ENCODE measurements at places on chromosomes 7 and 10.
A peak's percentile ranks its signal among the peaks of the same experiment; 100 is the strongest.

GRCh38 chr10:32246685-32247084 lies 100.3 kb downstream of the EPC1 start:
- DNase-seq, result no peak

DNA sequence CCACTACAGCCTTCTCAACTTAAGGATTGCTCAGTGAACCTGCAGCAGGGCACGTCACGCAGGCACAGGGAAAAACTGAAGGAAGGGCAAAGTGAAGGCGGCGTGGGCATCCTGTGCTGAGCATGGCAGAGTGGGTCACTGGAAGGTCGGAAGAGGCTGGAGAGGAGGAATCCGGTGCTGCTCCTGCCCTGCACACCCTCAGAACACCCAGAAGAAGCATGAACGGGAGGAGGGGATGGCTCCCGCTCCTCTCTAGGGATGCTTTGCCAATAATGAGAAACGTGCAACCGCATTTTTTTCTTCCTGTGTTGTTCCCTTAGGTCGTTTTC lies 175.1 kb downstream of the TNS3 start:
- no peak for DNase-seq

GRCh38 chr7:25619381-25619780 lies 391.1 kb upstream of the NPVF start:
- DNase-seq, result no peak

- DNase-seq, result no peak
Measured at GRCh38 chr10:60806921-60807320, 28.6 kb downstream of the CDK1 start.

GRCh38 chr10:6187278-6187677 lies 15.5 kb upstream of the PFKFB3 start:
- DNase-seq, result no peak

- peak; percentile 38 for DNase-seq
Measured at GRCh38 chr10:108970016-108970415, 953.3 kb downstream of the XPNPEP1 start.

DNA sequence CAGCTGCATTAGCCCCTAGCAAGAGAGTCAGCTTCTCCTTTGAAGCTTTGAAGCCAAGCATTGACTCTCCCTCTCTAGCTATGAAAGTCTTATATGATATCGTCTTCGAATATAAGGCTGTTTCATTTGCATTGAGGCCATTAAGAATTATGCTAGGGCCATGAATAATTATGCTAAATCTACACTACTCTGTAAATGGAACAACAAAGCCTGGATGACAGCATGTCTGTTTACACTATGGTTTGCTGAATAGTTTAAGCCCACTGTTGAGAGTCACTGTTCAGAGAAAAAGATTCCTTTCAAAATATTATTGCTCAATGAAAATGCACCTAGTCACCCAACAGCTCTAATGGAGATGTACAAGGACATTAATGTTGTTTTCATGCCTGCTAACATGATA lies 52.8 kb downstream of the ZNF438 start:
- DNase-seq, result no peak

DNA sequence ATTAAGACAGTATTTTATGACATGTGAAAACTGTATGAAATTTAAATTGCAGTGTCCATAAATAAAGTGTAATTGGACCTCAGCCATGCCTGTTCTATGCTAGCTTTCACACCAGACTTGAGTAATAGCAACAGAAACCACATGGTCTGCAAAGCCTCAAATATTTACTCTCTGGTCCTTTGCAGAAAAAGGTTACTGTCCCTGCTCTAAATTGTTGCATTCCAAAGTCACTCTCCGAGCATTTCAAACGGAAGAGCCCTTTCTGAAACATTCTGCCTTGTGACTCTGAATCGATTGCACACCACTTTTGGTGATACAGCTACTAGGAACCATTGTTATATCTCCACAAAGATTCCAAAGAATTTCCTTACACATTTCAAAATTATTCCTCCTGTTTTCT lies 81.0 kb upstream of the STK17A start:
- DNase-seq, result no peak

GRCh38 chr7:12581897-12582296 lies 11.4 kb downstream of the SCIN start:
- DNase-seq, result no peak

GRCh38 chr10:75926763-75927162 lies 495.3 kb downstream of the LRMDA start:
- no peak for DNase-seq

- DNase-seq, result no peak
Measured at GRCh38 chr10:95303535-95303934, 12.7 kb upstream of the PDLIM1 start.

- peak; percentile 29 for DNase-seq
Measured at GRCh38 chr7:103150192-103150591, 1.3 kb upstream of the NAPEPLD start.

GRCh38 chr10:126179637-126180036 lies 208.6 kb downstream of the ADAM12 start:
- no peak for DNase-seq

- no peak for DNase-seq
Measured at GRCh38 chr10:44344727-44345126, 40.2 kb downstream of the CXCL12 start.

DNA sequence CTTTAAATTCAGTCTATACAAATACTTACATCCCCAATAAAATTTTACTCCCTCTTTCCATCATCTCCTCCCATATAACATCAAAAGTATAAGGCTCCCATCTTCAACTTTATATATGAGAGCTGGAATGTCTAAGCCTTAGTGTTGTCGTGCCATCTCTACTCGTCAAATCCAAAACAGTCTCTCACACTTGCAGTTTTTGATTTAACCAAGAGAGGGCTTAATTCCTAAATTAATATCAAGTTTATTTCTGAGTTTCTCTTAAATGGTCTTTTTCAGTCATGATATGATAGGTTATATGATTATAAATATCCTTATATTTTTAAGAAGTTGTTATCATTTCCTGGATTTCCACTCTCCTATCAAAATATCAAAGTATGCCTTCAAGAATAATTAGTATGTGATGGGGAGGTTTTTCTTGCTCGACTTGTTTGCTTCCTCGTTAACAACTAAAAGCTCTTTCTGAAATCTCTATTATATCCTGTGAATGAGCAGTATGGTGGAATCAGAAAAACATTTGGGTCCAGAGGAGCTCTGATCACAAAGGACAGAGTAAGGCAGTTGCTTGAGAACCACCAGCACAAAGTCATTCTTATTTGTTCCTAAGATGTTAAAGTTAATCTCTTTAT lies 12.5 kb upstream of the LIPK start:
- no peak for DNase-seq

DNA sequence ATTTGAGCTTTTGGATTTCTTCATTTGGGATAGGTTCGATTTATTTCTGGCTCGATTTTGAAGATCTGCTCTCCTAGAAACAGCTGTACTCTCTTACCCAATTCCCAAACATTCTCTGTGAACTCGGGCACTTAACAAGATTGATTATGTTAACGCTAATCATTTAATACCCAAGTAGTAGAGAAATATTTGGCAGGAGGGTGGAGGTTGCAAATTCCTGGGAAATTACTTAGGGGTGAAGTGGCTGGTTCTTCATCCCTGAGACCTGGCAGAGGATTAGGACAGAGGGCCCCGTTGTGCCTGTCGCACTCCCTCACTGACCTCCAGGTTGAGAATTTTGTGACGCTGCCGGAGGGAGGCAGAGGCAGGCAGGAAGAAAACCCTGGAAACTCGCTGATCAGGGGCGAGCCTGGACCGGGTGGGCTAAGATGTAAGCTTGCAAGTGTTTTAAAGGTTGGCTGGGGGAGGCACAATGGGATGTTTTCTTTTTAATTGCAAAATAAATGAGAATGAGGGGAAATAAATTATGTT lies 182.6 kb downstream of the TCF7L2 start:
- no peak for DNase-seq

DNA sequence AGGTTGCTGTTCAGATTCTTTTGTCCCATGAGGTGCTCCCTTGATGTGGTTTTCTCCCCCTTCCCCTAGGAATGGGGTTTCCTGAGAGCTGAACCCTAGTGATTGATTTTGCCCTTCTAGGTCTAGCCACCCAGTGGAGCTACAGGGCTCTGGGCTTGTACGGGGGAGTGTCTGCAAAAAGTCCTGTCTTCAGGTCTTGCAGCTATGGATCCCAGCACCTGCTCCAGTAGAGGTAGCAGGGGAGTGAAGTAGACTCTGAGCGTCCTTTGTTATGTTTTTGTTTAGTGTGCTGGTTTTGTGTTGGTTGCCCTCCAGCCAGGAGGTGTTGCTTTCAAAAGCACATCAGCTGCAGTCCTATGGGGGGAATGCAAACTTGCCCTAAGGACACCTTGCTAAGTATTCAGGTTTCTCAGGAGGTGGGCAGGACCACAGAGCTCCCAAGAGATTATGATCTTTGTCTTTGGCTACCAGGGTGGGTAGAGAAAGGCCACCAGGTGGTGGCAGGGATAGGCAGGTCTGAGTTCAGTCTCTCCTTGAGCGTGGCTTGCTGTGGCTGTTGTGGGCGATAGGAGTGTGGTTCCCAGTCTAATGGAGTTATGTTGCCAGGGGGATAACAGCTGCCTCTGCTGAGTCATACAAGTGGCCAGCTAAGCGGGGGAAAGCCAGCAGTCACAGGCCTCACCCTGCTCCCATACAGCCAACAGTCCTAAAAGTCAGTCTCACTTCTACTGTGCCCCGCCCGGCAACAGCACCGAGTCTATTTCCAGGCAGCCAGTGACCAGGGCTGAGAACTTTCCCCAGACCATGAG lies 92.4 kb upstream of the JCAD start:
- DNase-seq, result peak; percentile 23

DNA sequence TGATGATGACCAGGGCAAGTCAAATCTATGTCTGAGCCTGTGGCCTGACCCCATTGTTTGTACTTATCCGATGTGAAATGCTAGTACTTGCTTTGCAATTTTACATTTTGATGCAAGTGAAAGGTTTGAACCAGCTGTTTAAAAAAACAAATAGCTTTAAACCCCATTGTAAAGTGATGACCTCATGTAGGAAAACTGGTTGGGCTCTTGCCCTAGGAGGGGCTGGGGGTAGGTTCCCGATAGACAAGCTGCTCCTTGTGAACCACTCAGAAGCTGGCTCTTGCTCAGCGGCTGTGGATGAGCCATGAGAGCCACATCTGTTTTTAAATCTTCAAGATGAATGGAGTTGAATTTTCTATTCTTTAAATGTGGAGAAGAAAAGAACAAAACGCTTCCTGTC lies 185.3 kb downstream of the WDR11 start:
- no peak for DNase-seq

DNA sequence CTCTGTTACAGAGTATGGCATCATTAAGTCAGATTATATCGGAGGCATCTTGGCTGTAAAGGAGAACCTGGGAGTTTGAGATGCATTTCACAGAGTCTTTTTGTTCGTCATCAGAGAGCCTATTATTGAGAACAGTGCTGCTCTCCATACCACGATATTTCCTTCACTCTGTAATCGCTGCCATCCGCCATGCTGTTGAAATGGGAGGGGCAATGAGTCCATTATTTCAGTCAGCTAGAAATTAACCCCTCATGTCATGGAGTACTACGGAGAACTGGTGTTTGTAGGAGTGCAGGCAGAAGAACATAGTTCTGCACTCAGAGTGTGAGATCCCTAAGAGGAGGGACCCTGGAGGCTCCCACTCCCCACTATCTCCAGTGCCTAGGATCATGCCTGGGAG lies 59.2 kb downstream of the SLC16A12 start:
- DNase-seq, result no peak

DNA sequence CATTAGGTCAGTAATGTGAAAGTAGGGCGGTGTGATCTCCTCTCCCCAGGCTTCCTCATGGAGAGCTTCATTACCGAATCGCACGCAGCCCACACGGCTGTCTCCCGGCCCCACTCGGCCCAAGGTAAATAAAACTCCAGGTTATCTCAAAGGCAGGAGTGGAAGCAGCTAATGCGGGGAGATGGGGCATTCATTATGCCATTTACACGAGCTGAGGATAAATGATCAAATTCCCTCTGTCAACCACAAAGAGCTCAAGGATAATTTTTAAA lies 93.5 kb downstream of the ADARB2 start:
- no peak for DNase-seq

- no peak for DNase-seq
Measured at GRCh38 chr7:22200238-22200637, 156.7 kb downstream of the RAPGEF5 start.

GRCh38 chr10:62996925-62997324 lies 136.2 kb upstream of the NRBF2 start:
- no peak for DNase-seq

GRCh38 chr10:110747609-110748464 lies 103.7 kb downstream of the RBM20 start:
- DNase-seq, result no peak

GRCh38 chr10:48545462-48546145 lies 59.3 kb downstream of the ARHGAP22 start:
- DNase-seq, result no peak

DNA sequence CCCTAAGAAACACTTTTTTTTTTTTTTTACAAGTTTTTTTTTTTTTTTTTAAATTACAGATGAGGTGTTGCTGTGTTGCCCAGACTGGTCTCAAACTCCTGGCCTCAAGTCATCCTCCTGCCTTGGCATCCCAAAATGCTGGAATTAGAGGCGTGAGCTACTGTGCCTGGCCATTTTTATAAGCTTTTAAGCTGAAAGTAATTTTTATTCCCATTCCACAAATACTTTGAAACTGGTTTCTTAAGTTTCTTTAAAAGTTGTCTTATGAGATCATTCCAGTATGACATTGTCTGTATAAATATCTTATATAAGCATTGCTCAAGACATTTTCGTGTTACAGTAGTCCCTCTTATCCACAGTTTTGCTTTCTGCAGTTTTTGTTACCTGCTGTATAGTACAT lies 61.4 kb upstream of the CYP26C1 start:
- no peak for DNase-seq

GRCh38 chr10:22723783-22724182 lies 9.4 kb upstream of the PIP4K2A start:
- no peak for DNase-seq

- peak; percentile 2 for DNase-seq
Measured at GRCh38 chr7:27560706-27561235, 101.9 kb downstream of the HIBADH start.

DNA sequence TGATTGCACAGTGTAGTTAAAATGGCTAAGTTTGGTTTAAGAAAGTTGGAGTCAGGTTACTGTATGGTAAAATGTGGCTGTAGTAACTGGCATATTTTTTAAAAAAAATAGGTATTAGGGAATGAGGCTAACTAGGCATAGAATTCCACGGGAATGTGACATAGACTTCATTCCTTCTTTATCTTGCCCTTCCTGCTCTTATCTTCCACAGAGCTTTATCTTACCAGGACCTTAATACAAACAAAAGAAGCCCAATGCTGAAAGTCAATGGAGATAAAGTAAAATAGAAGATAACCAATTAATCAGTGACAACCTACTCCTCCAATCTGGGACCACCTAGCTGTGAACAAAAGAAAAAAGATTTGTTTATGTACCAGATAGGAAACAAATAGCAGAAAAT lies 58.1 kb downstream of the TET1 start:
- no peak for DNase-seq

DNA sequence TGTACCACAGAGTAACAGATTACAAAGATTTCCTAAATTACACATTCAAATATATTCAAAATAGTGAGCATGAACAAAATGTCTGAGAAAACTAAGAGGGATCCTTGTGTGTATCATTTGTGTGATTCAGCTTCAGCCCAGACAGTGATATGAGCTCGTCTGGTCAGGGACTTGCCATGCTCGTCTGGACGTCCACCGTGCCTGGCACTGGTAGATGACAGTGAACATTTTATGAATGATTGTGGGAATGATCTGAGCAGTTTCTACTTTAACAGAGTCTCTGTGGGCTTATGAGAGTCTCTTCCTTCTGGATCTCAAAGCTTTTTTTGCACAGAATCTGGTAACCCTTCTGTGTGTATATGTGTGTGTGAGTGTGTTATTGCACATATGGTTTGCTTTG lies 34.2 kb upstream of the ANKRD2 start:
- no peak for DNase-seq

Data from RKO (cell line).